ENCODE measurements at places on chromosomes 7 and 10. TPM values are rescaled to one million over a fixed set of nuclear protein-coding genes. Genes with fewer than 3 reads are reported as not detected.

Gene STK32C
- total RNA-seq: 22.1 TPM

Gene OTUD1
- total RNA-seq: 45.5 TPM

Gene TNS3
- total RNA-seq: 1.6 TPM

Gene NME8
- total RNA-seq: 27.1 TPM

Gene TMEM60
- 3.9 TPM for total RNA-seq

Gene WEE2
- total RNA-seq: 0.68 TPM

Gene FOXP2
- total RNA-seq: not detected

Gene ZNF518A
- total RNA-seq: 21.8 TPM

Gene EBLN1
- not detected for total RNA-seq

Gene HKDC1
- 0.82 TPM for total RNA-seq

Gene HOXA1
- 0.64 TPM for total RNA-seq

Gene A1CF
- total RNA-seq: not detected

Gene CXCL12
- total RNA-seq: not detected

Gene PON1
- not detected for total RNA-seq

Gene LLCFC1
- total RNA-seq: not detected

Gene CTBP2
- 179 TPM for total RNA-seq

Gene AKR1C1
- 0.93 TPM for total RNA-seq

Gene NPSR1
- total RNA-seq: not detected

Gene NPTX2
- not detected for total RNA-seq

Gene KCP
- 0.49 TPM for total RNA-seq

Gene SPDYE2
- 0.61 TPM for total RNA-seq

Gene TRIL
- not detected for total RNA-seq

Gene CRHR2
- total RNA-seq: not detected

Gene TRIM50
- total RNA-seq: not detected

Gene ANKRD61
- not detected for total RNA-seq

Gene EPO
- total RNA-seq: not detected

Gene SH3PXD2A
- 7.0 TPM for total RNA-seq

Gene BMPER
- total RNA-seq: 0.32 TPM

Gene FFAR4
- total RNA-seq: not detected

Gene EGFR
- total RNA-seq: not detected

Gene ABCB4
- 0.50 TPM for total RNA-seq

Gene JCAD
- total RNA-seq: not detected

Gene APBB1IP
- total RNA-seq: 92.5 TPM

Gene CDC14C
- not detected for total RNA-seq

Gene ARMC3
- not detected for total RNA-seq

Gene KLF14
- total RNA-seq: not detected

Gene BTBD16
- not detected for total RNA-seq

Gene DNAJC30
- total RNA-seq: 9.9 TPM

Gene MYO1G
- total RNA-seq: 371 TPM

Gene TMEM270
- not detected for total RNA-seq

Gene NODAL
- total RNA-seq: not detected

Gene SLC35B4
- total RNA-seq: 5.2 TPM

Gene CALML3
- not detected for total RNA-seq

Gene TMEM130
- total RNA-seq: not detected

Gene GBX1
- not detected for total RNA-seq

Gene LRRN3
- 0.90 TPM for total RNA-seq

Gene ASB10
- not detected for total RNA-seq
